ENCODE measurements at places on chromosomes 1 and 21.

DNA sequence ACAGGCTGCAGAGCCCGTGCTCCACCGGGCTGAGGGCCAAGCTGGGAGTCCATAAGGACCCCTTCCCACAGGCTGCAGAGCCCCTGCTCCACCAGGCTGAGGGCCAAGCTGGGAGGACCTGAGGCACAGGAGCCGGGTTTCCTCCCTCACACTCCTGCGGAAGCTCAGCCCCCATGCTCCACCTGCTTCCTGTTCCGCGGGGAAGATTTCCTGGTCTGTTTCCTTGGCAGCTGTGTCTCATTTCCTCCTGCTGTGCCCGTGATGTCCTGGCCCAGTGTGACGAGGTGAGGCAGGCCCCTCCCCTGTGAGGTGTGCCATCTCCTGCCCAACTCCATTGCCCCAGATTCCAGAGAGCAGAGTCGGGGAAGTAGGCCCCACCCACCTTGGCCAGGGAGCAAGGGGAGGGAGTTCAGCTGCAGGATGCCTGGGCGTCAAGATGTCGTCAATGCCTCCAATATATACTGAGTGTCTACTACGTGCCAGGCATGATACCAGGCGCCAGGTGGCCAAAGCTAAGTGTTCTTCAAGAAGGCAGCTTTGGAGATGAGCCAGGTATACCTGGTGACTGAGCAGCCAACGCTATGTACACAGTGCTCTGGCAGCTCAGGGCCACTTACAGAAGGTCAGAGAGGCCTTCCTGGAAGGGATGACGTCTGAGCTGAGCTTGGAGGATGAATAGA, 58.8 kb downstream of the NAV1 start:
- DNase-seq, result no peak

GRCh38 chr1:3213730-3214129, 144.7 kb downstream of the PRDM16 start:
- DNase-seq, result no peak

- DNase-seq, result peak; percentile 2
Measured at GRCh38 chr1:69491416-69491815, 76.3 kb upstream of the LRRC7 start.

- no peak for DNase-seq
Measured at GRCh38 chr21:42661688-42662429, 8.4 kb downstream of the PDE9A start.

GRCh38 chr1:201013991-201014815, 9.3 kb downstream of the KIF21B start:
- DNase-seq, result no peak

DNA sequence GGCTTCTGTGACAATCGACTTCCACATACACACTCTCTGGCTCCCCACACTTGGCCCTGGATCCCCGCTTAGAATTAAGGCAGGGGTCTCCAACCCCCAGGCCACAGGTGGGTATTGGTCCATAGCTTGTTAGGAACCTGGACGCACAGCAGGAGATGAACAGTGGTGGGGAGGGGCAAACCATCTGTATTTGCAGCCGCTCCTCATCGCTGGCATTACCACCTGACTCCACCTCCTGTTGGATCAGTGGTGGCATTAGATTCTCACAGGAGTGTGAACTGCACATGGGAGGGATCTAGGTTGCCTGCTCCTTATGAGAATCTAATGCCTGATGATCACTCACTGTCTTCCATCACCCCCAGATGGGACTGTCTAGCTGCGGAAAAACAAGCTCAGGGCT, 16.0 kb downstream of the TRIM62 start:
- DNase-seq, result no peak

- DNase-seq, result no peak
Measured at GRCh38 chr1:247322849-247323586, 8.6 kb downstream of the ZNF496 start.

DNA sequence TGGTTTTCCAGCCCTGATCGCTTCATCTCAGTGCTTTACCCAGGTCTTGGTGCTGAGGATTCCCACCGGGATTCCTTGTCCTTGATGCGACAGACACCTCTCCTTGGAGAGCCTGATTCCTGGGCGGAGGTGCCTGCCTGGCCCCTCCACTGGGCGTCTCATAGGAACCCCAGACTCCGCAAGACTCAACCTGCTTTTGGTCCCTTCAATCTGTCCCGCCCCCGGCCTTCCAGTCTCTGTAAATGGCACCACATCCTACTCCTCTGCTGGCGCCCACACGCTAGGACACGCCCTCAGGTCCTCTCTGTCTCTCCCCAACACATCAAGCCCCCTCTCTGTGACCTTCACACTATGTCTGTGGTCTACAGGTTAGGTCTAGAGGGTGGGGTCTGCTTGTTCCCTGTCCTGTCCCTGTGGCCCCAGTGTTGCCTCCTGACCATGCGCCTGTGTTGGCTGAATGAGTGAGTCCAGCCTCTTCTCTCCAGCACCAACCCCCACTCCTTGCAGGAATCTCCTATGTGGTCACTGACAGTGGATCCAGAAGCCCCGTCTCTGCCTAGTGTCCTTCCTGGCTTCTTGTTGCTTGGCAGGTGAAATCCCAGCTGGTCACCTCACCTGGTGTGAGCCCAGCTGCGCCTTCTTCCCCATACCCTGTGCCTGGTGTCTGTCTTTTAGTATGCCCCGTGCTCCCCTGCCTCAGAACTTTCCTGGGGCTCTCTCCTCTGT, 119.7 kb upstream of the C1orf174 start:
- DNase-seq, result no peak

DNA sequence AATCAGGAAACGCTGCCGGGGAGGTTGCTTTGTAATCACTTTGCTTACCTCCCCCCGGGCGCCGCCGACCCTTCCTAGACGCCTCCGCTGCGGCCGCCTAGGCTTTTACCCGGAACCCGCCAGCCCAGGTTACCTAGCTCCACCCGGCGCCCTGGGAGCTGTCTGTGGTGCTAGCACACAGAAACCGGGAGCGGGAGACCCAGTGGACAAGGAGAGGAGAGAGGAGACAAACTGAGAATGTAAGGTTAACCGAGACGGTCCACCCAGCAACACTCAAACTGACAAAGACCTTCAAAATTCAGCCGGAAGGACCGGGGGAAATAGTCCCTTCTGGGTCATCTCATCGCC, 9.8 kb downstream of the BARHL2 start:
- peak; percentile 40 for DNase-seq

DNA sequence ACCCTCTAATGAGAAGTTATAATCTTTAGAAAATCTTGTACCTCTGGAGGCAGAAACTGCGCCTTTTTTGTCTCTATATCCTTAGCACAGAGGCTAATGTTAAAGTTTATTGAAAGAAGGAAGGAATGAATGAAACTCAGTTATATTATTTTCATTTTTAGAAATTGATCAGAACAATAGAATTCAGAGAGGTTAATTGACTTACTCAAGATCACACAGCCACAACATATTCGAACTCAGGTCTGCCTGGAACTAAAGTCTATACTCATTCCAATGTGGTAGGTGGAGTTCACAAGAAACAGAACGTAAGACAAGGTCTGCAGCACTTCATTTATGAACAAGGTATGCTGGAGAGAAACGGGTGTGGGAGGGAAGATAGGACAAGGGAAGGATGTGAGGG, 23.0 kb upstream of the ITPKB start:
- DNase-seq, result no peak

GRCh38 chr1:150545486-150546032, 3.6 kb upstream of the ADAMTSL4 start:
- DNase-seq, result no peak

GRCh38 chr1:231643071-231643934, 16.7 kb downstream of the DISC1 start:
- no peak for DNase-seq

DNA sequence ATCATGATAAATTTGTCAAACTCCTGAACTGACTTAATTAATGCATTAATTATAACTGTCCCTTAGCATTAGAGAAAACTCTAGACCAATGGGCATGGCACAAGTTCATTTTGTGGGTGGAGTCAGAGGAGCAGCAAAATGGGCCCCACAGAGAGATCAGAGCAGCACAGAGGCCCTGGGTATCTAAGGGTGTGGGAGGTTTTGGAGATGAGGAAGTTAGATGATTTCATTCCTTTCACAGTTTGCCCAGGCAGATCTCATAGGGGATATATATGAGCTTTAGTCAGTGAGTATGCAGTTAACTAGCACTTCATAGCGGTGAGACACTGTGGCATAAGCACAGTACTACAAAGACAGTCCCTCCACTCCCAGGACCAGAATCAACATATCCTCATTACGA, 117.3 kb downstream of the MAB21L3 start:
- DNase-seq, result no peak

GRCh38 chr1:231694465-231695077, 68.0 kb downstream of the DISC1 start:
- no peak for DNase-seq

- DNase-seq, result no peak
Measured at GRCh38 chr1:245645406-245645805, 490.6 kb downstream of the KIF26B start.

- DNase-seq, result peak; percentile 4
Measured at GRCh38 chr1:68590473-68590872, 93.6 kb upstream of the DEPDC1 start.

GRCh38 chr1:47898133-47898845, 98.9 kb downstream of the TRABD2B start:
- no peak for DNase-seq

GRCh38 chr1:41809692-41810091, 109.0 kb downstream of the HIVEP3 start:
- no peak for DNase-seq

GRCh38 chr21:34771512-34772028, 102.8 kb downstream of the CLIC6 start:
- DNase-seq, result peak; percentile 87

- no peak for DNase-seq
Measured at GRCh38 chr1:97533358-97533757, 387.5 kb downstream of the DPYD start.
